Glutamatergic neuron (in vitro differentiated cells): ENCODE measurements at places on chromosomes 4 and X. TPM values are rescaled to one million over a fixed set of nuclear protein-coding genes. Genes with fewer than 3 reads are reported as not detected.

TRAM1L1 gene
- total RNA-seq: 6.5 TPM

ASB12 gene
- 0.32 TPM for total RNA-seq

DNA sequence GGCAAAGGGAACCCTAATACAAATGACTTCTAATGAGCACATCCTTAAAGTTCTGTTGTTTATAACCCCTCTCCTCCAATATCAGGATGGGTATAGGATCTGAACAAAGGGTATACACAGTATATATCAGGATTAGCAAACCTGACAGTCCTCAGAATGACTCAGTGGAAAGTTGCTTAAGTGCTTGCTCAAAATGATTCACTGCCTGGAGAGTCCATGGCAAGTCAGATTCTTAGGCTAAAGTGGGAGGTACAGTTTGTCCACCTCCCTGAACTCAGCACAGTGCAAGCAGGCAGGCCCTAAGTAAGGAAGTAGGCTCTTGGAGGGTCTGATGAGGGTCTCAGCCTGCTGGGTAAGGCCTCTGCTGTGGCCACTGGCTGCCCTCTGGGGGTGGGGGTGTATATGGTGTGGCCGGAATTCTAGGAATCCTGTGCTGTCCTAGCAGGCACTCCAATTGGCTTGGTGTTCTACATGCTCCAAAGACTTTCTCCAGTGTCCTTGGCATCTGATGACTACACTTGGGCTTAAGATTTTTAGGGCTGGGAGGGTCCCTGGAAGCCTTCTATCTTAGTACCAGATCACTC, 54.3 kb downstream of the CHRDL1 start:
- DNase-seq: no peak
- H3K27ac ChIP-seq: no peak overlapping the region
- H3K4me3 ChIP-seq: no peak overlapping the region
- no peaks in the 10 kb centered on the region for H3K27me3 ChIP-seq
- no peaks in the 10 kb centered on the region for H3K36me3 ChIP-seq

- peaks cover 33% of the 10 kb centered on the region for H3K4me1 ChIP-seq
- H3K27ac ChIP-seq: peak overlapping the region; percentile 62
- peaks cover 2% of the 10 kb centered on the region for H3K27me3 ChIP-seq
- DNase-seq: no peak
- H3K36me3 ChIP-seq: no peaks in the 10 kb centered on the region
- H3K4me3 ChIP-seq: no peak overlapping the region
These were observed 5.8 kb downstream of the YTHDC1 start for GRCh38 chr4:68344049-68344448.
